ENCODE measurements at places on chromosomes 2 and 18.

DNA sequence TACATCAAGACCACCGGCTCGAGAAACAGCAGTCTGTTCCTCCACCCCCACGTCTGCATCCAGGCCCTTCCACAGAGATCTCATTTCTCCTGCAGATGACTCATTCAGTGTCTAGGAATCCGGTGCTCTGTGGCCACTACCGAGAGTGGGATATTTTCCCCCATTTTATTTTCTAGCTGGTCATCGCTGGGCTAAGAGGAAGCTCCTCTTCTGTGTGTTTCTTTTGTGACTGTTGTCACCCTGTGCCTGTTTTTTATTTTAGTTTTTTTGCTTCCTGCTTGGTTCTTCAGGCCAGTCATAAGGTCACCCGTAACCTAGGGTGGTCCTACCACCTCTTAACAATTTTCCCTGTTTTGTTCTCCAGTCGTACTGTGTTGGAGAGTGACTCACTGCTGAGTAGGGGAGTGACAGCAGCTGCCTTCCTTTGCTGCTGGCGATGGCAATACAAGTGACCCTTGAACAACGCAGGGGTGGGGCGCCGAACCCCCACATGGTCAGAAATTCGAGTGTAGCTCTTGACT is 6.7 kb downstream of the RAMP1 start:
- no peak for DNase-seq

GRCh38 chr2:164015328-164016123 is 279.7 kb upstream of the FIGN start:
- DNase-seq: no peak

GRCh38 chr2:43220760-43221123 is 5.7 kb downstream of the ZFP36L2 start:
- DNase-seq: no peak

- no peak for DNase-seq
Observed at GRCh38 chr2:72144274-72144631, 3.4 kb downstream of the CYP26B1 start.

GRCh38 chr2:67462738-67463496 is 65.8 kb downstream of the ETAA1 start:
- no peak for DNase-seq

GRCh38 chr2:201263779-201264178 is 3.4 kb downstream of the CASP8 start:
- no peak for DNase-seq

DNA sequence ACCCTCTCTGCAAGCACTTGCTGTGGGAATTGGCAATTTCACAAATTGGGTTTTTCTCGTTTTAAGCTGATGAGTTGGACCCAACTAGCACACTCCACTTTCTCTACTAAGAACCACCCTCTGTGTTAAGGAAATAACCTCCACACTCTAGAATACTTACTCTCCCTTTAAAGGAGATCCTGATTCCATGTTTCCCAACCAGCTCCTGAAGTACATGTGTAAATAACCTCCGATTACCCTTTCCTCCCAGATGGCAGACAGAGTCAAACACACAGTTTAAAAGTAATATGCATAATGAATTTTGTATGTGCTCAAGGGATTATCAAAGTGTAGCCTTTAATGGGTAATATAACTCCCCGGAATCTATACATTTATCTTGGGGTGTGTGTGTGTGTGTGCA is 171.3 kb upstream of the OSR1 start:
- DNase-seq: no peak

DNA sequence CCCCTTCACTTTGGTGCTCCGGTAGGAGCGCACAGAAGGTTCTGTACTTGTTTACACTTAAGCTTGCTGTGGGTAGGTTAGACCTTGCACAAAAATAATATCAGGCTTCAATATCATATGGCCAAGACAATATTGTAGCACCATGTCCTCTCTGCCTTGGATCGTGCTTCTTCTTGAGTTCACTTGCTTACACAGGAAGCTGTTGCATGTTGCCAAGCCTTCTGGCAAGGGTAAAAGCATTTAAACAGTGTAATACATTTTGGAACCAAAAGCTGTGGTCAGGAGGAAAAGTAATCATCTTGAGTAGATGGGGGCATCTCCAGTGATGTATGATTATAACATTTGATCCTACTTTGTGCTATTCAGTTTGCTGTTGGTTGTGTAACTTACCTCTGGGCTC is 197.5 kb downstream of the LTBP1 start:
- no peak for DNase-seq

- DNase-seq: no peak
Observed at GRCh38 chr2:175624211-175624761, 377.8 kb downstream of the LNPK start.

DNA sequence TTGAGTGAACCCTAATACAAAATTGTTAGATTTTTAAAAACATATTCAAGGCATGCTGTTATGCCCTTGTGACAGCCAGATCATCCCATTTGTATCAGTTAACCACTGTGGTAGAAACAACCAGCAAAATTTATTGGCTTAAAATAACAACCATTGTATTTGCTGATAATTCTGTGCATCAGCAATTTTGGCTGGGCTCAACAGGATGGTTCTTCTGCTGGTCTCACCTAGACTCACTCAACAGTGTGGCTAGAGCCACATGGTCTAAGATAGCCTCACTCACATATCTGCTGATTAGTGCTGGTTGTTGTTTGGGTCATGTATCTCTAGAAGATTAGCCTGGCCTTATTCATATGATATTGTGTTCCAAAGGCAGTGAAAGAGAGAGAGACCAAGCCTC is 160.1 kb upstream of the GATA6 start:
- no peak for DNase-seq

GRCh38 chr2:134253804-134254203 is at the start of gene MGAT5:
Gene MGAT5, plus strand, starts transcription at chr2:134254072. Its CDS starts 332 bp downstream, at chr2:134254404.
- no peak for DNase-seq

GRCh38 chr18:74589811-74590210 is 7.9 kb upstream of the ZNF407 start:
- DNase-seq: no peak

- DNase-seq: no peak
Observed at GRCh38 chr2:20432714-20433113, 14.2 kb upstream of the RHOB start.

- DNase-seq: no peak
Observed at GRCh38 chr2:127067620-127068350, 39.2 kb downstream of the BIN1 start.

DNA sequence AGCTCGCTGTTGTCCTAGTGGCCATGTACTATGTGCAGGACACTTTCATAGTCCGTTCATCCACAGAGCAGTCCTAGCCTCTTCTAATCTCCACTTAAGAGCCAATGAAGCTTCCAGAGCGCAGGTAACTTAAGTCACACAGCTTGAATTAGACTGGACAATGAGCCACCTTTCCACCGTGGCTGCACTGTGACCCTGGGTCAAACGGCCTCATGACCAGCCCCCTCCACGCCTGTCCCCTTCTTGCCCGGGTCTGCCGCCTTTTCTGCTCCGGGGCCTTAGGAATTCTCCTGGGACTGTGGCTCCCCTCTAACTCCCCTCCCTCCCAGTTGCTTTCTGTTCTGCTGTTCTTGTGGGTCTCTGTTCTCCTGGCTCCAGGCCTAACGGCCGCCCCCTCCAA is 8.4 kb upstream of the PRKCE start:
- no peak for DNase-seq

- no peak for DNase-seq
Observed at GRCh38 chr2:239173301-239173700, 227.5 kb downstream of the HDAC4 start.

GRCh38 chr18:34870555-34871310 is 160.6 kb downstream of the DTNA start:
- no peak for DNase-seq

DNA sequence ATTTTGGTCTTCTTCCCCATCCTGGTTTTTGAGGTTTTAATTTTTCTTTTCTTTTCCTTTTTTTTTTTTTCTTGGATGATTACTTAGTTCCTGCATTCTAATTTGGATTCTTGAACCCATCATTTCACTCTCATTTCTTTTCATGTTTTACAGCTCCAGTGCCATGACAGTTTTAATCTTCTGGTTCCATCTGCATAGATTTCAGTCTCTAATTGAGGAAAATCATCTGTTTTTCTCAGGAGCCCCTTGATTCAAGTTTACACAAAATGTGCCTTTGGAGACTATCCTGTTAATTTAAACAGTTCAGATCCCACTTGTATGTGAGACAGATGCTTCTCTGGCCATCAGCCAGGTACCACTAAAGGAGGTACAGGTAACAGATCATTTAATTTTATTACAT is 379.9 kb downstream of the PIK3C3 start:
- DNase-seq: no peak

GRCh38 chr2:219689676-219690628 is 62.5 kb downstream of the SLC4A3 start:
- DNase-seq: no peak

- DNase-seq: no peak
Observed at GRCh38 chr2:144514616-144515091, 5.3 kb downstream of the ZEB2 start.

- no peak for DNase-seq
Observed at GRCh38 chr18:31576670-31577069, 15.0 kb upstream of the TTR start.

- no peak for DNase-seq
Observed at GRCh38 chr2:176234940-176235339, 34.3 kb upstream of the MTX2 start.

DNA sequence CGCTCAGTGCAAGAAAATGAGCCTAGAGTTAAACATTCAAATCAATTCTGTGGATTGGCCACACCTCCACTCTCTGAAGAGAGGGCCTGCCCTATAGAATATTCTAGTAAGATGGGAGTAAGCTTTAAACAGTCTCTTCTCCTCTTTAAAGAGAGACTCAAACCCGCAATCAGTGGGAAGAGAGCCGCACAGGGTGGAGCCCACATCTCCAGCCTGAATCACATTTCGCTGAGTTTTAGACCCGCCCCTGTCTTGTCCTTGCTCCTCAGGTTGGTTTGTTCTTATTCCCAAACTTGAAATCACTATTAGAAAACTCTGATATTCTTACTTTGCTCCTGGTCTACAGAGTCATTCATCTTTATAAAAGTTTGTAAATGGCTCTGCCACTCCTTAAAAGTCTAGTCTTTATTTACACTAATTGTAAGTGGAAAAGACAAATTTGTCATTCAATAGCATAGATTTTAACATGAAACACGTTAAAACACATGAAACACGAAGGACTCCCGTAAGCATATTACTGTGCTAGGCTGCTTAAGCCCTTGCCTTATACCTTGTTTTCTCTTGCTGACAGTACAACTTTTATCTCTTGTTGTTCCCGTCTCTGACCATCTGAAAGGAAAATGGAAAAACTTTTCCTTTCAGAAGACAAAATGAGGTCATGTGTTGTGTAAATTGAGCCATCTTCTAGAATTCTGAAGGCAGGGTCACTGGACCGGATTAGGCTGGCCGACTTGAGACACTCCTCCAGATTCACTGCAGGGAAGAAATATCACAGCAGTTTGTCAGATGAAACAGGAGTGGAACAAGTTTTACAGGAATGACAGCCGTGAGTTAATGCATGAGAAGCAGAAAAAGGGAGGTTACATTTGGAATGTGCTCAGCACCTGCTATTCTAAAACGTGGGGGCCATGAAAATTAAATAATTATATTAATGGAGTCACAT is 5.6 kb downstream of the DSC1 start:
- DNase-seq: no peak
